NT2/D1 (cell line): ENCODE measurements at places on chromosomes 6 and 20.

DNA sequence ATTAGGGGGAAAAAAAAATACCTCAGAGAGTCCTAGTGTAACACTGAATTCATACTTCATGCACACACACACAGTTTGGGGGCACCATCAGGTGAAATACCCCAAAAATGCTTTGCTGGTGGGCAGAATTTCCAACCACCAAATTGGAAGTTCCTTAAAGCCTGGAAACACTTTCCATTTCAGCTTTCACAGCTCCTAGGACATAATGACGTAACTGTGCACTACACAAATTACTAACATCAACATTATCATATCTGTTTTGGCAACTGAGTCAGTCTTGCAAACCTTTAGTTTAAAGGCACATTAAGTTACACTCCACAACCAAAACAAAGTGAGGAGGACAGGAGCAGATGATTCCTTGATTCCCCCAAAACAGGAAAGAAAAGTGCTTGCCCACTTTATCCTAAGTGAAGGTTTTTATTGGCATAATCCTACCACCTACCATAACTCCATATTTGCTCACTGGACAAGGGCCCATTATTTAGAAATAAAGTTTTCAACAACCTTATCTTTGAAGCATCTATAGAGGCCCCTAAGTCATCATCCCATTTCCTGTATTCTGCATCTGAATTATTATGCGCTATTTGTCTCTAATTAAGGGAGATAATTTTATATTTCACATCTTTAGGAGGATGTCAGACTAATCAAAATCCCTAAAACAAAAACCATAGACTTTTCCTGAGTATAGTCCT is 3.4 kb downstream of the MBOAT1 start:
- no peak for DNase-seq

GRCh38 chr6:11584244-11584643 is 46.7 kb downstream of the TMEM170B start:
- DNase-seq = no peak

- no peak for DNase-seq
Observed at GRCh38 chr20:15362849-15363248, 1025.4 kb upstream of the FLRT3 start.

DNA sequence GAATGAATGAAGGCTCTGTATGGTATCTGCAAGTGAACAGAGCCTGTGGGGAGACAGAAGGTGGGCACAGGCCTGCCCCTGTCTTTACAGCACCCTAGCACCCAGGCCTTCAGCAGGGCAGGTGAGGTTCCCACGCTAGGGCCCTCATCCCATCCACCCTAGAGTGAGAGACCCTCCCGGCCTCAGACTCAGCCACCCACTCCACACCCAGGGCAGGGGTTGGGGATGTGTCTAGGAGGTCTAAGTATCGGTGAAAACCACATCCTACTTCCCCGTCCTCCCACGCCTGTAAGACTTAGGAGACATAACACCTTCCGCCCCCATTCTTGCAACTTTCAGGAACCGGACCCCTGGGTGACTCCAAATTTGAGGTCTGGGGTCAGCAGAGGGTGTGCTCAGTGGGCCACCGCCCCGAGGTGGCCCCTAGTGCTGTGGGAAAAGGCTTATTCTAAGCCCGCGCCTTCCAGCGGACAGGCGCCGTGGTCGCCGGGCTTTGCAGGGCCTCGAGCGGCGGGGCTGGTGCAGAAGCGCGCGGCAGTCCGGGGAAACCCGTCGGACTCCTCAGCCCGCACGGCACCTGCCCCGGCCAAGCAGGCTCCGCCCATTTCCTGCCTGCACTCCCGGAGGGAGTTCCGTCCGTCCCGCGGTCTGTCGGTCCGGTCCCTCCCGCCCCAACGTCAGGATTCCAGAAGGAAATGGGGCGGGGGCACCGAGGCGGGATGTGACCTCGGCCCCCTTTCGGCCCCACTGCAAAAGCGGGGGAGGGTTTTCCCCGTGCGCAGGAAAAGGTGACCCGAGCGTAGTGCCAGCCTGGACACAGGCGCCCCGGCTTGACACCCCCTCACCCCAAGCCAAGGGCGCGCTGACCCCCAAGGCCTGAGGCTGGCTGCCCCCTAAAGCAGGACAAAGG is 868 bp downstream of the SAMD10 start:
- no peak for DNase-seq

DNA sequence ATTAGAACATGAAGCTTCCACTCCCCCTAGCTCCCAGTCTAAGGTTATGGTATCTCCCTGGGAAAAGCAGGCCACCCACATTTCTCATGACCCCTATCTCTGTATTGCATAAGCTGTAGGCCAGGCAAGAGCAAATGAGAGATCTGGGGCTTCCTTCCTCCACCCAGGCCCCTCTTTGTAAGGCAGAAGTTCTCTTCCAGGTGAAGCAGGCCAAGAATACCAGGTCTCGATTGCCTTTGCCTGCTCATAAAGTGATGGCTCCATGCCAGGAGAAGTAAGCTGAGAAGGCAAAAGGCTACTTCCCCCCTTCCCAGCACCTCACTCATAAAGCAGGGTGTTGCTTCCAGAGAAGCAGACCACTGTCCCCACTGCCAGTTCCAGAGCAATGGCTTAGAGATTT is 144.1 kb upstream of the KCNK16 start:
- DNase-seq = no peak
